ENCODE measurements at places on chromosomes 4 and X. TPM values are rescaled to one million over a fixed set of nuclear protein-coding genes. Genes with fewer than 3 reads are reported as not detected.

DNA sequence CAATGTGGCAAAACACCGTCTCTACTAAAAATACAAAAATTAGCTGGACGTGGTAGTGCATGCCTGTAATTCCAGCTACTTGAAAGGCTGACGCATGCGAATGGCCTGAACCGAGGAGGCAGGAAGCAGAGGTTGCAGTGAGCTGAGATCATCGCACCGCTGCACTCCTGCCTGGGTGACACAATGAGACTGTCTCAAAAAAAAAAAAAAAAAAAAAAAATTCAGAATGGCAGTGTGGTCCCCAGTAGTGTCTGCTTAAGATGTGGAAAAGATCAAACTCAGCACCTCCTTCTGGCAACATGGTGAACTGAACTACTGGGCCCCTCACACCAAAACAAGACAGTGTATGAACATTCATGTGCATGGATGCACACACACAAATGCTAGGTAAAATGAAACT, 32.2 kb downstream of the SMS start:
- no peak for DNase-seq

GRCh38 chr4:17817027-17817426, 6.2 kb downstream of the NCAPG start:
- no peak for DNase-seq

GRCh38 chr4:147480891-147481576, at the start of gene EDNRA:
TSS of gene EDNRA (plus strand) at chr4:147481097. CDS start at chr4:147485682, 4,585 bp downstream.
- peak; percentile 60 for DNase-seq

DNA sequence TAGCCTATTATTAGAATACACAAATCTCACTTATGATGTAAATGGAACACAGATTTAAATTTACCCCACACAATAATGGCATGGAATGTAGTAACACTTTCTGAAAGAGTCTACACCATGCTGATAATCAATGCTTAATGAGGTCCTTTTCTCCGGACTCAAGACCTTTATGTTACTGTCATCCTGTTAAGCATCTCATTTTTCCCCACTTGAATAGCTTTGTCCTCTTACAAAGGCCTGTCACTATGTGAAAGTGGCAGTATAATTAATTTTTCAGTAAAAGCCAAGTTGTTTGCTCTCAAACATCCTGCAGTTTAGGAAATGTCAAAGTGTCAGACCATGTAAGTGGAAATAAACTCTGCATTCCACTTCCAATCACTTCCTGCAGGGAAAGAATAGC, 96.4 kb downstream of the GPC3 start:
- DNase-seq = no peak

GRCh38 chrX:80747832-80748231, 61.8 kb downstream of the BRWD3 start:
- no peak for DNase-seq

DNA sequence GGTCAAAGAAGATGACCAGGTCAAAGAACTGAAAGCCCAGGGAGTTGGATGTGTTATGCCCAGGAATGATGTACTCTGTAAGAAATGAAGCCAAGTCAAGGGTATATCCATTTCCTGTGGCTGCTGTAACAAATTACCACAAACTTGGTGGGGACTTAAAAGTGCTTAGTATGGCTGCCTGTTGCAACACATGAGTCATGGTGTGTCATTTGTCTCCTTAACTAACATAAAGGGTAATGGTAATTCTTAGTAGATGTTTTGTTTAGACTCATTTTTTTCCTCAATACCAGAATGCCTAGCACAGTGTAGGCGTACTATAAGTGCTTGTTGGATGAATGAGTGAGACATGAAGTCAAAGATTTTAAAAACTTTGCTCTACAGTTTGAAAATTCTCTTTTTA, 45.7 kb downstream of the SYTL5 start:
- no peak for DNase-seq

Gene ZCCHC18
- total RNA-seq = 4.7 TPM

Gene NLRP2B
- not detected for total RNA-seq

Gene CCDC149
- 15.3 TPM for total RNA-seq

Gene LDB2
- 4.6 TPM for total RNA-seq
